Esophagus mucosa (tissue), 1 donor: ENCODE measurements at places on chromosomes 13 and 19. TPM values are rescaled to one million over a fixed set of nuclear protein-coding genes. Genes with fewer than 3 reads are reported as not detected.

ERICH4 gene
- total RNA-seq = not detected

PSG2 gene
- total RNA-seq = not detected

MEX3D gene
- 17.8 TPM for total RNA-seq

LHB gene
- not detected for total RNA-seq
